CD4-positive, alpha-beta T cell treated with Interleukin-12 subunit alpha and Interleukin-12 subunit beta, for 1 hour (primary cell): ENCODE measurements at places on chromosomes 5 and 9.

DNA sequence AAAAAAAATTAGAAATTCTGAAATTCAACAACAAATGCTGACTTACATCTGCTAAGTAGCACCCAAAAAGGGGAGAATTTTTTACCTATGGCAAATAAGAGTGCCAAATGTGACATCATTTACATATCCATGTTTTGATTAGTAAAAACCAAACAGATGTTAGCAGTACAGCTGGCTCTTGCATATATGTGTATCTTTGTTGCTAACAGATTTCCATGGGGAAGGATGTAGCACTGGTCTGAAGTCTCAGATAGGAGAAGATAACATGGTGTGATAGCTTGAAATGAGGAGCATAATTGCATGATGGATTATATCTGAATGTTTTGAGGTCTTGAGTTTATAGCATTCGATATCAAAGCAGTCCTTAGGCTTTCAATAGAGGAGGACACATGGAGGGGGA lies 17.5 kb downstream of the PIK3R1 start:
- DNase-seq: no peak

- no peak for DNase-seq
These were observed 49.0 kb upstream of the POU5F2 start for GRCh38 chr5:93790401-93790800.

DNA sequence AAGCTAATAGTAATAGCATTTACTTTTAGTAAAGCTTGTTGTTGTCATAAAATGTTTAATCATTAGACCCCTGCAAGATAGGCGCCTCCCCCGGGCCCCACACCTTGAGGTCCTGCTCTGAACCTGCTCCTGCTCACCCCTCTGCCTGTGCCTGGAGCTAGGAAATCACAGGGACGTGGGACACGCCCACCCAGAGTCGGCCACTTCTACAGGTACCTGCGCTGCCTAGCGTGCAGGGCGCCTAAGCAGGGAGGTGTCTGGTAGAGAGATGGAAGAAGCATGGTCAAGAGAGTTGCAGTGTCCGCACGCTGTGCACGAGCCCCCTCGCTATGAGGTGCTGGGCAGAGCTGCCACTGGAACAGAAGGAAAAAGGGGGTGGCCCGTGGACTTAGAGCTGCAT lies 52.6 kb downstream of the HINT1 start:
- no peak for DNase-seq

- no peak for DNase-seq
These were observed 448.6 kb upstream of the MPDZ start for GRCh38 chr9:13728131-13728530.

- no peak for DNase-seq
These were observed 251.6 kb downstream of the IRX2 start for GRCh38 chr5:2499917-2500316.

DNA sequence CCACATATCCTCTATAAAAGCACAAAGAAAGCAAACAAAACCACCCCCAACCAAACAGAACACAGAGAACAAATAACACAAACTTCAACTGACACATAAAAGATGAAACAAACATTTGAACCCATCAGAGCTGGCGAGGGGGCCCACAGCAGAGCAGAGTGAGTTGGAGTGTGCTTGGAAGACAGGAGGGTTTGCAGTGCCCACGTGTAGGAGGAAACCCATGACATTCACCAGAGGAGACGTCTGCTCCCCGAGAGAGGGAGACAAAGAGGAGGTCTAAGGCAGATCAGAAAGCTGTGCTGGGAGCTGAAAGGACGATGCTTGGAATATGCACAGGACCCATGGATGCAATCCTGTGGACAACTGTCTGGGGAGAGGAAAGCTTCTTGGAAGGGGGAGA lies 27.0 kb downstream of the MRPL36 start:
- DNase-seq: no peak

GRCh38 chr5:9430306-9430705 lies 115.6 kb downstream of the SEMA5A start:
- no peak for DNase-seq

DNA sequence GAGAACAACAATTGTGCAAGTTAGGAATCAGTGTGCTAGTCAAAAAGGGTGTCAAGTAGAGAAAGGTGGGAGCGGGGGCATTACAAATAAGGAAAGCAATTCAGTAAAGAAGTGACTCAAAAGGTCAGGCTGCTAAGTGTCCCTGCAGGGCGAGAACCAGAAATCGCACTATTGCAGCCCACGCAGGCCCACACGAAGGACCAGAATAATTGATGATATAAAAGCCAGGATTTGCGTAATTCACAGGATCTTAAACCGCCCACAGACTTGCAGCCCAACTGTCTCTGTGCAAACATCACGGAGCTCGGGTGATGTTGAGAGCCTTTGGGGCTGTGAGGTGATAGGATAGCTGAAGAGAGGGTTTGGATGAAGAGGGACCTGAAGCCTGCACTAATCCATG lies 349.0 kb downstream of the BRINP1 start:
- DNase-seq: no peak

GRCh38 chr9:136078024-136078423 lies 17.1 kb downstream of the NACC2 start:
- no peak for DNase-seq

GRCh38 chr5:75993643-75994520 lies 89.3 kb upstream of the SV2C start:
- no peak for DNase-seq

DNA sequence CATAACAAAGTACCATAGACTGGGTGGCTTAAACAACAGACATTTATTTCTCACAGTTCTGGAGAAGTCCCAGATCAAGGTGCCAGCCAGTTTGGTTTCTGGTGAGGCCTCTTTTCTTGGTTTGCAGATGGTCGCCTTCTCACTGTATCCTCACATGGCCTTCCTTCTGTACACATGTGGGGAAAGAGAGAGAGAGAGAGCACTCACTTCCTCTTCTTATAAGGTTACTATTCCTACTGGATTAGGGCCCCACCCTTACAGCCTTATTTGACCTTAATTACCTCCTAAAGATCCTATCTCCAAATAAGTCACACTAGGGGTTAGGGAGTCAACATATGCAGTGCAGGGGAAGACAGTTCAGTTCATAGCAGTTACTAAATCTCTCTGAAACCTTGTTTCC lies 205.6 kb upstream of the GDNF start:
- DNase-seq: no peak

GRCh38 chr9:130872912-130873503 lies 23.6 kb downstream of the QRFP start:
- DNase-seq: no peak

DNA sequence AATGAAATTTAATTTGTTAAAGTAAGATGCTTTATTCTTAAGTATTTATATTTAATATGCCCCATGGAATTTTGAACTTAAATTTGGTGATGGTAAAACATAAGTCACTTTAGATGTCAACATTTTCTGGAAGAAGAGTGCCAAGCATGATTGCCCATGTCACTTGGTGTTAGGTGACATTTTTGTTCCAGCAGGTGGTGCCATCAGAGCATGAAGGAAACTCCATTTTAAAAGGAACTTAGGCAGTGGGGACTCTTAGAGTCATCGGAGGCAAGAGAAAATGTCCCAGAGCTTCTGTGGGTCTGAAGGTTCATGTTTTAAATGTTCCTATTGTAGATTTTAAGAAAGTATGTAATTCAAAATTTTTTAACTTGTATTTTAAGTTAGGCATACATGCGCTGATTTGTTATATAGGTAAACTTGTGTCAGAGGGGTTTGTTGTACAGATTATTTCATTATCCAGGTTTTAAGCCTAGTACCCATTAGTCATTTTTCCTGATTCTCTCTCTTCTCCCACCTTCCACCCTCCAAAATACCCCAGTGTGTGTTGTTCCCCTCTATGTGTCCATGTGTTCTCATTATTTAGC lies 789.3 kb downstream of the SEMA5A start:
- DNase-seq: no peak
